NCI-H2029 (cell line): ENCODE measurements at places on chromosomes 12 and 14.

- no peak for DNase-seq
Observed at GRCh38 chr14:106268013-106268727, 741.8 kb downstream of the TMEM121 start.

DNA sequence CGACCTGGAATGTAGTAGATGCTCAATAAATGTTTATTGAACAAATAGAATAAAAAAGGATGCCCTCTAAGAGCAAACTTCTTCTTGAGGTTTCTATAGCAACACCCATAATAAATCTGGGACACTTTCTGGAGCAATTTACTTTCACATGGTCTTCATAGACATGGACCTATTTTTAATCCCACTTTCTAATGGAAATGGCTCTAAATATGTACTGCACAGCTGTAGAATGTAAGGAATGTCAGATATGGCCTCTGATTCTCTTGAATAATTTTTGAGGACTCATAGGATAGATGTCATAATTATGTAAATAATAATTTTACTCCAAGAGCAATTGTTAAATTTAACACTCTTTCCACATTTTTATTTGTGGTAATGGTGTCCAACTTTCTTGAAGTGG lies 133.5 kb upstream of the DAAM1 start:
- DNase-seq = no peak

DNA sequence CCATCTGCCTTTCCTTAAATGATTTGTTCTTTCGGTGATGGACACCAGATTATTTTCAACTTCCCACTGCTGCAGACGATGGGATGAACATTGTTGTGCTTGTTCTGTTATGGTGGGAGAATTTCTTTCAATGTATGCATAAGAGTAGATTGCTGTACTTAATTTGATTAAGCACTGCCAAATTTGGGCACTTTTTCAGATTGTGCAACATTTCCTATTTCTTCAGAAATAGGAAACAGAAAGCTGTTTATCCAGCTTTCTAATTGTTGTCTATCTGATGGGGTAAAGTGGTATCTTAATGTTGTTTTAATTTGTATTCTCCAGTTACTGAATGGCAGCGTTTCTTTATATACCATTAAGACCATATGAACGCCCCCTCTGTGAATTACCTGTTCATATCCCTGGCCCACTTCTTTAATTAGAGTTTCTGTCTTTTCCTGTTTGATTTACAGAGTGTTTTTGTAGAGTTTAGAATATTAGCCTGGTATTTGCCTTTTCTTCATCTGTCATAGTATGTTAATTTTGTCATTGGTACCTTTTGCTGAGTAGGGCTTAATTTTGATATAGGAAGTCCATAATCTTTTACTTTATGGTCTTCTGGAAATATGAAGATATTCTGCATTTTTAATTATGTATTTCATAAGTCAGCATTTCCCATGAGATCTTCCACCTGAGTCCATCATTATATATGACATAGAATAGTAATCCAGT lies 59.6 kb downstream of the DIP2B start:
- no peak for DNase-seq

- DNase-seq = no peak
Observed at GRCh38 chr14:52748647-52749292, 18.8 kb downstream of the STYX start.

DNA sequence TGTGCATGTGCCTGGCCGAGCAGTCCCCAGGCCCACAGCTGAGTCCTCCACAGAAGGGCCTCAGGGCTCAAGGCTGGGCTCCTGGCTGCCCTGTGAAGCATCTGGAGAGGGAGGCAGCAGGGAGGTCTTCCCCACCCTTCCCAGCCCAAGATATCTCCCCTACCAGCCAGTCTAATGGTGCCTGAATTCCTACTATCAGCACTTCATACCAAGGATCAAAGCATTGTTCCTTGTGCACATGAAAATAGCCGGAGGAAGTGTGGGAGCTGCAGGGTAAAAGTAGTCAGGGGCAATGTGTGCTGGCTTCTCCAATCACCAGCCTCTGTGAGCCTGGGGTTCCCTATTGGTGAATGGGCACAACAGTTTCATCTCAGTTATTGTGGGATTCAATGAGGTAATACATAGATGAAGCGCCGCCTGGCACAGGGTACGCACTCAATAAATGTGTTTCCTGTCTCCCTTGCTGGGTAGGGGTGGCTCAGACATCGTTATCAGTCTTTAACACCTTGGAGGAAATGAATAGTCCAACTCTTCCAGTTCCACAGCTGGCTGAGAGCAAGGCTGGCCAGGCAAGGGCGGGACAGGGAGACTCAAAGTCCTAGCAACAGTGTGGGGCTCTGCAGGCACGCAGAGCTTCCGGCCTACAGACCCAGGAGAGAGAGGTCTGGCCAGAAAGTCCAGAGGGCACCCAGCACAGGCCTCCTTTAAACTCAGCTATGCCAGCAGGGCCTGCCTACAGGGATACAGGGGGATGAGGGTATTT lies 39.1 kb upstream of the PNMA1 start:
- no peak for DNase-seq

GRCh38 chr14:102415671-102416070 lies 52.9 kb downstream of the TECPR2 start:
- no peak for DNase-seq

DNA sequence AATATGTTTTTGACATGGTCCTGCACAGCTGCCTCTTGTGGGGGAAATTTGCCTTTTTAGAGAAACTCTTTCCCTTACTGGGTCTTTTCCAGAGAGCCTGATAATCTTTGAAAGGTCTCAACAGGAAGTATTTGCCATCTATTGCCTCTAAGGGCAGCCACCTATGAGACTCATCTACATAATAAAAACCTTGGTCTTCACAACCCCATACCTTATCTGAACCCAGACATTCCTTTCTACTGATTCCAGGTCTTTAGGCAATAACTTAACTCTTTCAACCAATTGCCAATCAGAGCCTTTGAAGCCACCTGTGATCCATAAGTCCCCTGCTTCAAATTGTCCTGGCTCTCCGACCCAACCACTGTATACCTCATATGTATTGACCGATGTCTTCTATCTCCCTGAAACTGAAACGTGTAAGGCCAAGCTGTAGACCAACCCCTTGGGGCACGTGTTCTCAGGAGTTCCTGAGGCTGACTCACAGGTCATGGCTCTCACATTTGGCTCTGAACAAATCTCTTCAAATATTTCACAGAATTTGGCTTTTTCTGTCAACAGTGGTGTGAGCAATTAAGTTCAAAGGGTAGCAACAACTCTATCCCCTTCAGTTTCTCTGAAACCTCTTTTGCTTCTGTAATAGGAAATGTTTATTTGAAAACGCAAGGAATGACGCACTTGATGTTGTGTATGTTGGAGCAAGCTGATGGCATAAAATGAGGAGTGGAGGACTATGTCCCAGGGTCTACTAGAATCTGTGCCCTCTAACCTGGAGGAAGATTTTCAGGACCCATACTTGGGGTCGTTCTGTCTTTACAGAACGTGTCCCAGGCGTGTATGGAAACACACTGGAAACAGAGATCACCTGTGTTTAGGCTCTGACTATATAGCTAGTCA lies 49.2 kb upstream of the EIF5 start:
- DNase-seq = no peak

DNA sequence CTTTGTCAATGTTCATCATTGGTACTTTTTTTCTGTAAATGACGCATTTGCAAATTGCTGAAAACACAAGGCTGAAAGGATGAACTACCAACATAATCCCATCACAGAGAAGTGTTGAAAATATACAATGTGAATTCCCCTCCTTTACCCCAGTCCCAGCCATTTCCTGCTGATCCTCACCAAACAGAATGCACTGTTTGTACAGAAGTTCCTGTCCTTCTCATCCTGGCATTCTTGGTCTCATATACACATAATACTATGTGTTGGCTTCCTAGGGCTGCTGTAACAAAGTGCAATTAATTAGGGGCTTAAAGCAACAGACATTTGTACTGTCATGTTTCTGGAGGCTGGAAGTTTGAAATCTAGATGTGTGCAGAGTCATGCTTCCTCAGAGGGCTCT lies 836.2 kb upstream of the MGAT4C start:
- no peak for DNase-seq

GRCh38 chr14:96925422-96925821 lies 128.2 kb downstream of the VRK1 start:
- DNase-seq = no peak

DNA sequence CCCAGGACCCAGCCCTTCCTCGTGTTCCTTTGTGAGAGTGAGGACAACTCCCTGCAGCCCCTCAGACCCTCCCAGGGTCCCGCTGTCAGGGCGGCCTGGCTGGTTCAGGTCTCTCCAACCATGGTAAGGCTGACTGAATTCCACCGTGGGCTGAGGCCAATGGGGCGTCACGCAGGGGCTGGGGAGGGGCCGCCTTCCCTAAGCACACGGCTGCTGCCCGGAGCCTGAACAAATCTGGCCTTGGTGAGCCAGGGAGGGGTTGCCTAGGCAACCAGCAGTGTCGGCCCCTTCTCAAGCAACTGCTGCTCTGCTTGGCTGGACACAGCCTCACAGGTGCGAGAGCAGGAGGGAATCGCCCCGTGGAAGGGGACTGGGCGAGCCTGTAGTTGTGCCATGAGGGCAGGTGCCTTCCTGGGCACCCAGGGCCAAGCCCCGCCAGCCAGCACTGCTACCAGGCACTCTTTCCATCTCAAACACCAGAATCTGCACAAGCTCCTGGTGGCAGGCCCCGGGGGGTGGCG lies 37.0 kb upstream of the GALNT9 start:
- DNase-seq = no peak

DNA sequence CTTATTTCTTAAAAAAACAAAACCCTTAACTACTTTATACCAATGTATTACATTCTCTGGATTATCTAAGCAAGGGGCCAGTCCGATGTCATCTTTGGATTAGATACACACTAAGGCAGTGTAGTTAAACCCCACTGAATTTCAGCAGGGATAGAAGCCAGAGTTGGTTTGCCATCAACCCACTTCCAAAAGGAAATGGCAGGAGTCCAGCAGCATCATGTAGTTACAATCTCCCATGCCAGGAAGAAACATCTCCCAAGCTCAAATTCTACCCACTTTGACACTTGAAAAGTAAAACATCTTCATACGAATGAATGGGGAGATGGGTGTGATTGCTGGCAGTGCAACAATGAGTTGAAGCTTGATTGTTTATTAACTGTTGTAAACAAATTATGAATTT lies 203.5 kb upstream of the PLXNC1 start:
- no peak for DNase-seq

DNA sequence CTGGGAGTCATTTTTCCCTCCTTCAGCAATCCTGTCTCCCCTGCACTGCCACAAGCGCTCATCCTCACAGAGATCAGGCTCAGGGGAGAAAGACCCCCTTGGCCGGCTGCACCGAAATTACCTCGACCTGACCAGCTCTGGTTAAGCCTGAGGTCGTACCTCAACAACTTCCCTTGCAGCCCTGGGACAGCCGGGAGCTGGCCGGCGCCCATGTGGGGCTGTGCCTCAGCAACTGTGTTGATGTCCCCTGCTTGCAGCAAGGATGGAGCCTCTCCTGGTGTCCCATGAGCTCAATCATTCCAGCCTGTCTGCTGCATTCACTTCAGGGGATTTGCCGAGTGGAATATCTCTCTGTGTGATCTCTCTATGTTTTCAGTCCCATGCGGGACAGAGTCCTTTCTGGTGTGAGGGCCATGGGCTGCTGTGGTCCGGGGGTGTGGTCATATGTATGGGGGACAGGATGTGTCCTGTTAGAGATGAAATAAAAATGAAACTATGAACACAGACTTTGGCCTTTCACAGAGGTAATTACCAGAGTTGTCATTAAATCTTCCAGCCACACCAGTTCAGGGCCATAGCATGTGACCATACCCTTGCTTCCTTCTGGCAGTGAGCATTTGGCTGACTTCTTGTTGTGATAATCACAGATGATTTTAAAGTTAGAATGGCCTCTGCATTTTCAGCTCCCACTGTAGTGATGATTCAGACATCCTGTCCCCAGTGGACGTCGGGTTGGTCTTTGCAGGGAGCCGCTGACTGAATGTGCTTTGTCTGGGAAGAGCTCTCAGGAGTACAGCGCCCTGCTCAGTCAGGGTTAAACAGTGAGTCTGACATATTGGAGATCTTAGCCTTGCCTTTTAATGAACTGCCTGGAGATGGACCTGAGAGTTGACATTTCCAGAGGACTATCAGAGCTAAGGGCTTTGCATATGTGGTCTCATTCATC lies 405.9 kb downstream of the AACS start:
- DNase-seq = no peak

DNA sequence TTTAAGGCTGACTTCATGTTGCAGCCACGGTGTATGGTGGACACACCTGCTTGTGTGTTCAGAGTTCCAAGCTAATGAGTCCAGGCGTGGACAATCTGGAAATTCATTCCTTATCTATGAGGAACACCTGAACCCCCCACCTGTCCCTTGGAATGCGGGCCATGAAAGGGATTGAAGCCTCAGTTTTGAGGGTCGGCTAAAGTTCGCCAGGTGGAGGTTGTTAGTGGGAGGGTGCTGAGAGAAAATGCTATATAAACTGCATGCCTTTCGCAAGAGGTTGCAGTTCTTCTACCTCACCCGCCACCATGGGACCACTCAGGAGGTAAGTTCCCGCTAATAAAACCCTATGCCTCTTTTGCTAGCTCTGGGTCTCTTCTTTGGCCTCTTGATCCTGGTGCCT lies 348.0 kb downstream of the BCL11B start:
- DNase-seq = no peak

DNA sequence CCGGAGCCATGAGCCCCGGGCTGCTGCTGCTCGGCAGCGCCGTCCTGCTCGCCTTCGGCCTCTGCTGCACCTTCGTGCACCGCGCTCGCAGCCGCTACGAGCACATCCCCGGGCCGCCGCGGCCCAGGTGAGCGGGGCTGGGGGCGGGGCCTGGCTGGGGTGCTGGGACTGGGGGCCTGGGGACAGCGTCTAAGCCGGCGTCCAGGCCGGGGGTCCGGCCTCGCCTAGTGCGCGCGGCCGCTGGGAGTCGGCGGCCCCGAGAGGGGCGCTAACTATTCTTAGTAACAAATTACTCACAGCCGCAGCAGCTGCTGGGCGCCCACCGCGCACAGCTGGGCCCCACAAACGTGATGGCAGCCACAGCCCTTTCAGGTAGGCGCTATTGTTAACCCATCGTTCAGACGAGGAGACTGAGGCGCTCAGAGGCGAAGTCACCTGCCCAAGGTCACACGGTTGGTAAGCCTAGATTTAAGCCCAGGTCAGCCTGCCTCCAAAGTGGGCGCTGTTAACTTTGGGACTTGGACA lies 374 bp downstream of the CYP46A1 start:
- no peak for DNase-seq

- no peak for DNase-seq
Observed at GRCh38 chr14:65434216-65434850, 21.8 kb downstream of the FUT8 start.

DNA sequence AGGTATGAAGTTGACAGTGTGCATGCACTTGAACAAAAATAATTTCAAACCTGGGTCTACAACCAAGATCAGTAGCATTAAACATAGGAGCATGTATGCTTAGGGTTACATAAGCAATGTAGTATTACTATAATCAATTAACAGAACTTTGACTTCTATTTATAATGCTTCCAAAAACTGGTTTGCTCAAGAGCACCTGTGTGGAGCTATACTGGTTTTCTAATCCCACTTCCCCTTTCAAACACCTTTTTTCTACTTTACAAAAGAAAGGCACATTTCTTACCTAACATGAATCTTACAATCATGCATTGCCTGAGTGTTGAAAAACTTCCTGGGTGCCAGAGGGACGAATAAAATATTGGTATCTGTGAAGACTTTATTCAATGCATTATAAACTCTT lies 72.7 kb downstream of the EFCAB11 start:
- DNase-seq = no peak
